ENCODE measurements at places on chromosomes 1 and 21. TPM values are rescaled to one million over a fixed set of nuclear protein-coding genes. Genes with fewer than 3 reads are reported as not detected.

DNA sequence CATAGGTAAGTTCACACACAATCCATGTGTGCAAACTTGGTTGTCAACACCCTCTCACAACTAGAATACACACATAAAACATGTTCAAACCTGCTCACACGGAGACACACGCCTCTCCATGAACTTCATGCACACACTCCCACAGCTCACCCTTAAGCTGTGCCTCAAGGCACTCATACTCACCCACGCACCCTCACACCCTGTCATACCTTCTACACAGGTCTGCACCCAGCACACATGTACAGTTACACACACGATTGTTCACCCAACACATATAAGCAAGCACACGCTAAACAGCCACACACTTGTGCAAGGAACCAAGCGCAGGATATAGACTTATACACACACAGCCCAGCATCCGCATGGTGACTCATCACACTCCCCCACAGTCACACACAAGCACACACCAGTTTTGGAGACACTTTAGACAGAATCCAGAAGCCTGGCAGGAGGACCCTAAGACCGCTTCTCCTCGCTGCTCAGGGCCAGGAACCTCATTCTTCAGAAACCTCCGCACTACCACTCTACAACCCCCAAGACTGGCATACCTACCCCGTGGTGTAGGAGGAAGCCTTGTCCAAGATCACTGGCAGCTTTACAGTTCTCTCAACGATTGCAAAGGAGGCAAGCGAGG, 58.7 kb upstream of the ZC3H12A start:
- no peak overlapping the region for H3K4me3 ChIP-seq
- peaks cover 6% of the 10 kb centered on the region for H3K27me3 ChIP-seq
- no peak overlapping the region for H3K27ac ChIP-seq
- no peak for DNase-seq
- H3K36me3 ChIP-seq: peaks cover 5% of the 10 kb centered on the region

Gene AGT
- total RNA-seq: not detected

Gene IFNAR1
- 50.1 TPM for total RNA-seq

DNA sequence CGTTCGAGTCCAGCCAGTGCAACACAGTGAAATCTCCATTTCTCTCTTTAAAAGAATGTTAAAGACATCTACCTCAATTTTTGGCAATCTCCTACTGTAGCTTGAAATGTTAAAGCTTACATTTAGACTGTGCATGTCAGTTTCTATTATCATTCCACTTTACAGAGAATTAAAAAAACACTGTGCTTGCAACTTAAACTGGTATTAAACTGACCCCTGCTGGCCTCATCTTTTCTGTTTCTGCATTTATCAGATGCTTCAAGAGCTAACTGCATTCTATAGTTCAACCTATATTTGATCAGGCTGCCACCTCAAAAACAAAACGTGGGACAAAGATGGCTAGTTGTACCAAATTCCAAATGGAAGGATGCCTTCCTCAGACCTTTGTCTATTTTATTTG, 226.5 kb downstream of the SMYD3 start:
- H3K36me3 ChIP-seq: peaks cover 4% of the 10 kb centered on the region
- no peak overlapping the region for H3K27ac ChIP-seq
- DNase-seq: no peak
- no peak overlapping the region for H3K4me3 ChIP-seq
- H3K4me1 ChIP-seq: no peaks in the 10 kb centered on the region

- no peak for DNase-seq
- peaks cover 4% of the 10 kb centered on the region for H3K4me1 ChIP-seq
- H3K4me3 ChIP-seq: no peak overlapping the region
Observed at GRCh38 chr1:160113407-160113806, 2.2 kb upstream of the ATP1A2 start.

- peaks cover 9% of the 10 kb centered on the region for H3K4me1 ChIP-seq
- H3K27me3 ChIP-seq: no peaks in the 10 kb centered on the region
- H3K4me3 ChIP-seq: no peak overlapping the region
- H3K27ac ChIP-seq: no peak overlapping the region
- H3K36me3 ChIP-seq: no peaks in the 10 kb centered on the region
Observed at GRCh38 chr1:116255486-116256285, 117.4 kb upstream of the ATP1A1 start.

DNA sequence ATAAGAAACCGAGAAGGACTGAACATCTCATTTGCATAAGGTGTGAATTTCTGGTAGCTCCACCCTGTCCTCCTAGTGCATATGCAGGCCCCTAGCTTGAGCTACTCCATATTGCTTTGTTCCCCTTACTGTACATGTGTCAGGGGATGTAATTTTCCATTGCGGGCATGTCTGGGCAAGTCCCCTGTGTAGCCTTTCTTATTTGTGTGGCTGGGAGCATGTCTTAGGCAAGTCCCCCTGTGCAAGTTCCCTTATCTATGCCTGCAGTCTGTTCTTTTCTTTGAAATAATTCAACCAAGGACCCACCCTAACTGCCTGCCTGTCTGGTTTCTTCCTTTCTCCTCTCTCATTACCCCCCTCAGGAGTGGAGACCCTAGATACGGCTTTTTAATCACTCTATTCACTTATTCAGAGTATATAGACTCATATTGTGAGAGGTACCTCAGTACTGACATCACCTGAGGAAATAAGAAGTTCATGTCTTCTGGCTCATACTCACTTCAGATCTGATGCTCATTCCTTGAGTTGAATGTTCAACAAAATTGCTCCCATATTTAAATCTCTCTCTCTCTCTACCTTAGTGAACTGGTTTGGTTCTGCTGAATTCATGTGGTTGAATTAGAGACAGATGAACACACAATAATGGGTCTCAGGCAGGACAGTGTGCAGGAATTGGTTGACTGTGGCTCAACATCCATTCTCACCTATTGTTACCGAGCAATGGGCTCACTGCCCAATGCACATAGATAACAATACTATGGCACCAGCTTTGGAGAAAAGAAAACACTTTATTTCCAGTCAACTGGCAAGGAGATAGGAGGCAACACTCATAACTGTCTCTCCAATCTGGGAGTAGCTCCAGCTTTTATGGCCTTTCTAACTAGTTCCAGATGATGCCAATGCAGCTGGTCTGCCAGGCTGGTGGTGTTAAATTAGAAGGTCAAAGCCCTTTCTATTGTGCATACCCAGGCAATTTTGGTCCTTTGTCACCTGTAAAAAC, 27.9 kb upstream of the NPL start:
- DNase-seq: no peak
- no peak overlapping the region for H3K27ac ChIP-seq
- peaks cover 11% of the 10 kb centered on the region for H3K27me3 ChIP-seq
- no peaks in the 10 kb centered on the region for H3K4me1 ChIP-seq
- no peak overlapping the region for H3K4me3 ChIP-seq
- H3K36me3 ChIP-seq: no peaks in the 10 kb centered on the region

- no peaks in the 10 kb centered on the region for H3K36me3 ChIP-seq
- peak overlapping the region; percentile 43 for H3K4me3 ChIP-seq
- H3K27me3 ChIP-seq: peaks cover 71% of the 10 kb centered on the region
Observed at GRCh38 chr1:165375623-165376022, 19.1 kb upstream of the LMX1A start.

Gene TRIM62
- total RNA-seq: 17.6 TPM

Gene SPATA1
- 2.5 TPM for total RNA-seq

- no peak overlapping the region for H3K27ac ChIP-seq
- DNase-seq: no peak
- H3K4me1 ChIP-seq: no peaks in the 10 kb centered on the region
- peaks cover 11% of the 10 kb centered on the region for H3K27me3 ChIP-seq
Observed at GRCh38 chr1:221543529-221544120, 198.3 kb downstream of the DUSP10 start.

- H3K27me3 ChIP-seq: no peaks in the 10 kb centered on the region
- peaks cover 18% of the 10 kb centered on the region for H3K4me1 ChIP-seq
- H3K27ac ChIP-seq: no peak overlapping the region
- no peaks in the 10 kb centered on the region for H3K36me3 ChIP-seq
Observed at GRCh38 chr1:208728815-208729214, 484.6 kb upstream of the PLXNA2 start.

GRCh38 chr1:50416150-50416527, 7.1 kb downstream of the DMRTA2 start:
- H3K27ac ChIP-seq: no peak overlapping the region
- no peak for DNase-seq
- H3K4me1 ChIP-seq: peaks cover 9% of the 10 kb centered on the region
- no peaks in the 10 kb centered on the region for H3K36me3 ChIP-seq
- peak overlapping the region; percentile 32 for H3K4me3 ChIP-seq
- H3K27me3 ChIP-seq: peaks cover 65% of the 10 kb centered on the region

Gene GJC2
- 2.6 TPM for total RNA-seq

Gene RNU1-2
- total RNA-seq: 3,449 TPM

Gene USP1
- 39.1 TPM for total RNA-seq

DNA sequence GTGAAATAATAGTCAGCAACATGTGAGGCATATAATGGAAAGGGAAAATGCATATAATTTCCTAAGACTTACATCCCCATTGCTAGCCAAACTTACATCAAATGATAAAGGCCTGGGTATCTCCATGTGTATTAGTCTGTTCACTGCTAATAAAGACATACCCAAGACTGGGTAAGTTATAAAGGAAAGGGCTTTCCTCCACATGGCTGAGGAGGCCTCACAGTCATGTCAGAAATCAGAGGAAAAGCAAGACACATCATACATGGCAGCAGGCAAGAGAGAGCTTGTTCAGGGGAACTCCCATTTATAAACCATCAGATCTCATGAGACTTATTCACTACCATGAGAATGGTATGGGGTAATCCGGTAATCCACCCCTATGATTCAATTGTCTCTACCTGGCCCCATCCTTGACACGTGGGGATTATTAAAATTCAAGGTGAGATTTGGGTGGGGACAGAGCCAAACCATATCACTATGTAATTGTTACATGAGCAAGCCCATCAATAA, 161.5 kb upstream of the SAMSN1 start:
- no peak overlapping the region for H3K4me3 ChIP-seq
- H3K27ac ChIP-seq: no peak overlapping the region
- no peak for DNase-seq
- no peaks in the 10 kb centered on the region for H3K4me1 ChIP-seq
- H3K27me3 ChIP-seq: no peaks in the 10 kb centered on the region

- no peak overlapping the region for H3K4me3 ChIP-seq
- no peaks in the 10 kb centered on the region for H3K27me3 ChIP-seq
- H3K36me3 ChIP-seq: no peaks in the 10 kb centered on the region
- H3K4me1 ChIP-seq: no peaks in the 10 kb centered on the region
- DNase-seq: no peak
- H3K27ac ChIP-seq: no peak overlapping the region
Observed at GRCh38 chr1:218957971-218958370, 215.7 kb upstream of the LYPLAL1 start.

Gene PRMT6
- total RNA-seq: 23.3 TPM

Gene C1QC
- total RNA-seq: 1.5 TPM

GRCh38 chr1:177082855-177083693, 81.4 kb downstream of the ASTN1 start:
- no peak overlapping the region for H3K4me3 ChIP-seq
- H3K4me1 ChIP-seq: no peaks in the 10 kb centered on the region
- no peak overlapping the region for H3K27ac ChIP-seq

GRCh38 chr1:44013949-44014348, 17.3 kb downstream of the SLC6A9 start:
- H3K4me1 ChIP-seq: peaks cover 10% of the 10 kb centered on the region
- H3K36me3 ChIP-seq: no peaks in the 10 kb centered on the region
- no peak overlapping the region for H3K4me3 ChIP-seq
- no peak overlapping the region for H3K27ac ChIP-seq

DNA sequence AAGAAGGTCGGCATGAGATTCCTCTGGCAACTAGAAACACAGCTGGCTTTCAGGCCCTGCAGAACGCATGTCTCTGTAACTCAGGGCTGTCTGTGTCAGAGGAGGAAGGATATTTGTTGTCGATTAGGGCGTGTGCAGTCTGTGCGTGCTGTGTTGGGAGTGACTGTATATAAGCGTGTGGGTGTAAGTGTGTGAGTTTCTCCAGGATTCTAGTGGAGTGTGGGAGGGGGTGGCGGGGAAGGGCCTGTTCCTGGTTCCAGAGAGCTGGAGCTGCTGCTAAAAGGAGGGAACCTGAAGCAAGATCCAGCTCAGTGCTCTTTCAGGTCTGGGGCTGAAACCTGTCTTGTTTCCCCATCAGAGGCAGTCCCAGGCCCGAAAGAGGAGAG, 74.3 kb downstream of the SLC16A1 start:
- H3K4me3 ChIP-seq: no peak overlapping the region
- H3K36me3 ChIP-seq: no peaks in the 10 kb centered on the region
- peaks cover 8% of the 10 kb centered on the region for H3K4me1 ChIP-seq
- no peaks in the 10 kb centered on the region for H3K27me3 ChIP-seq
- no peak overlapping the region for H3K27ac ChIP-seq

Gene CYYR1
- total RNA-seq: not detected

Gene ST6GALNAC5
- not detected for total RNA-seq

Gene MAEL
- not detected for total RNA-seq

Gene LRRC42
- 7.8 TPM for total RNA-seq

All from naive thymus-derived CD8-positive, alpha-beta T cell (primary cell).